ENCODE measurements at places on chromosomes 6 and 20.

DNA sequence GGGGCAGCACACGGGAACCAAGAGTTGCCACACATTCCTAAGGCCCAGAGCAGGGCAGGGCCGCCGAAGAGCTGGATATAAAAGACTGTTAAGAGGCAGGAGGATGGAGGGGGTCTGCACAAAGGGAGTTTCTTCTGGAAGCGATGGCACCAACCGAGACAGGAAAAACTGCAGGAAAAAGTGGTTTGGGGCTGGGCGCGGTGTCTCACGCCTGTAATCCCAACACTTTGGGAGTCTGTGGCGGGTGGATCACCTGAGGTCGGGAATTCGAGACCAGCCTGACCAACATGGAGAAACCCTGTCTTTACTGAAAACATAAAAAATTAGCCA, 41.8 kb downstream of the SSR1 start:
- DNase-seq, result no peak

DNA sequence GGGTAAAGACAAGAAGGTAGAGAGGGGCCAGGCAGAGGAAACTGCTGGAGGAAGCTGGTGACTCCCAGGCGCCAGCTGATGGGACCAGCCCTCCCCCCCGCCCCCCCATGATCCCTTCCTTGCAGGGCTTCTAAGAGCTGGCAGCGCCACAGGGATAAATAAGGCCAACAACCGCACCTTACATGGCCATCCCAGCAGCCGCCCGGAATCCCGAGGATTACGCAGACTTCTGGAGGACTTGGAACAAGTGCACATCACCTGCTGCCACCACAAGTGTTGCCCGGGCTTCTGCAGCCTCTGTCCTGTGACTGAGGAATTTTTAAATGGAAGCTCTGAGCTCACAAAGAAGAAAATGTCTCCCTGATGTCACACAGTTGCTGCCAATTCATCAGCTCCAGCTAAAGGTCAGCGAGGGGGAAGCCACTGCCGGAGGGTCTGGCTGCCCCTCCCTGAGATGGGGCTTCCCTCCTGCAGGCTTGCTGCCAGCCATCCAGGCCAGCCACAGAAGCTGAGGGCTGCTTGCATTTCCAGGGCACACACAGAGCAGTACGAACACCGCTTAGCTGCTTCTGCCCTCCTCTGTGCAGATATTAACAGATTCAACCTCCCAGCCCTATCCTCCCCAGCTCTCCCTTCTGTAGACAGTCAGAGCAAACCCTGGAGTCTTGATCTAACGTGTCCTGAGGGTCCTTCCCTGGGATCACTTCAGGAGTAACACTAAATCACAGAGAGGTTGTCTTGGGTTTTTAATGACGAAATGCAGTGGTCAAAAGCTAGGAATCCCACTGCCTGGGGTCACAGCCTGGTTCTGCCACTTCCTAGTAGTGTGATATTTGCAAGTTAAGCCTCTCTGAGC, 38.6 kb upstream of the PIM1 start:
- DNase-seq, result no peak

- peak; percentile 37 for DNase-seq
These were observed 110.3 kb downstream of the TOX2 start for GRCh38 chr20:44024820-44025580.

GRCh38 chr20:33676652-33677645, 2.7 kb upstream of the NECAB3 start:
- no peak for DNase-seq

- no peak for DNase-seq
These were observed 15.7 kb upstream of the FAM83C start for GRCh38 chr20:35307666-35308653.

GRCh38 chr20:59743308-59743707, 139.0 kb downstream of the PHACTR3 start:
- DNase-seq, result no peak

GRCh38 chr20:37326666-37327065, 19.3 kb upstream of the SRC start:
- DNase-seq, result no peak

GRCh38 chr20:63544958-63545516, 2.5 kb downstream of the SRMS start:
- DNase-seq, result no peak

DNA sequence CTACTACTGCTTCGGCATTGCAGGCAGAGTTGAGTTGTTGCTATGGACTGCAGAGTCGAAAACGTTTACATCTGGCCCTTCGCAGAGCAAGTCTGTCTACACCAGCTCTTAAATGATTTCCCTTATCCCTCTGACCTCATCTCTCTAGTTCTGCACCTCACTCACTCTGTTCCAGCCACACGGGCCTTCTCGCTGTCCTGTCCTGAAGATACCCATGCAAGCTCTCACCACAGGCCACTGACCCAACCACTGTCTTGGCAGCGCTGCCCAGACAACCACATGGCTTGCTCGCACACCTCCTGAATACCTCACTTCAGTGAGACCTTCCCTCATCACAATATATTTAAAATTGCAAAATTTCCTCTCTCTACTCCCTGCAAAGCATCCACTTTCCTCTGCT, 31.4 kb downstream of the B4GALT5 start:
- DNase-seq, result no peak

All from CD8-positive, alpha-beta T cell (primary cell).